ENCODE measurements at places on chromosomes 12 and 14.

DNA sequence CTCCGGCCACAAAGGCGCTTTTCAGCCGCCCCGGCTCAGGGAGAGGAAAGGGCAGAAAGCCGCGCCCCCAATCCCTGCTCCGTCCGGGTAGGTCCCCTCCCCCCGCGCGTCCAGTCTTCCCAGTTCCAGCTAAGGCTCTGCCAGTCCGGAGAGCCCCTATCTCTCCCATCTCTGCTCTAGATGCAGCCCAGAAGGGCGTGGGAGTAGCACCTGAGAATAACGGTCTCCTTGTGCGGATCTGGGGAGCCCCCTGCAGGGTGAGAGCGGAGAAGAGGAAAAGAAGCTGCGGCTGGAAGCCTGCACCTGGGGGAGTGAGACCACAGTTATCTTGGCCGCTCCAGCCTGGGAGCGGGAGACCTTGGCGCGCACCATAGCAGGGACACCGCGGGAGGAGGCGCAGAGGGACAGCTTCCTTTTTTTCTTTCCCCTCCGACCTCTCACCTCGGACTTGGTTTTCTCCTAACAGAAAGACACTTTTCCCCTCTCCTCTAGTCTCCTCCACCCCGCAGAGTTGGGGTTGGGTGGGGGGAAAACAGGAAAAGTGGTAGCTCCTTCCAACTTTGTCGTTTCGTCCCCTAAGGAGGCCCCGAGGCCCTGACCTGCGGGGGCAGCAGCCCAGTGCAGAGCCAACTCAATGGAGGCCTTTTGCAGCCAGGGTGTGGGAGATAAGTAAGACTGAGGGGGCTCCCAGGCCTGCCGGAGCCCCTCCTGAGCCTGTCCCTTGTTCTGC, 2.4 kb downstream of the DHH start:
- DNase-seq, result no peak

GRCh38 chr12:92210071-92210470, 64.4 kb upstream of the BTG1 start:
- no peak for DNase-seq

- no peak for DNase-seq
Measured at GRCh38 chr12:66288121-66288520, 14.2 kb upstream of the HELB start.

DNA sequence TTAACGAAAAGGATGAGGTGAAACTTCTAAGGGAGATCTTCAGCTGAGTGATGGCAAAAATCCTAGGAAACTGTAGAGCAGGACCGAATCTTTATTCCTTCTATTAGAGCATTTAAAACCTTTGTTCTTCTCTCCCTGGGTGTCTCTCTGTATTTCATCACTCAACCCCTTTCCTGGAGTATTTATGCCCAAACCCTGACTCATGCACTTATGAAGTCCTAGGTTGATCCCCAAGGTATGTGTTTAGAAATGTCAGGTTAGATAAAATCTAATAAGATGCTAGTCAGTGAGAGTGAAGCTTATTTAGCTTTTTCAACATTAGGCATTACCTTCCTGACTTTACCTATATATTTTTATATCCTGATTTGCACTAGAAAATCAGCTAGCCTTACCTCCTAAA, 239.8 kb upstream of the NPAS3 start:
- DNase-seq, result no peak

DNA sequence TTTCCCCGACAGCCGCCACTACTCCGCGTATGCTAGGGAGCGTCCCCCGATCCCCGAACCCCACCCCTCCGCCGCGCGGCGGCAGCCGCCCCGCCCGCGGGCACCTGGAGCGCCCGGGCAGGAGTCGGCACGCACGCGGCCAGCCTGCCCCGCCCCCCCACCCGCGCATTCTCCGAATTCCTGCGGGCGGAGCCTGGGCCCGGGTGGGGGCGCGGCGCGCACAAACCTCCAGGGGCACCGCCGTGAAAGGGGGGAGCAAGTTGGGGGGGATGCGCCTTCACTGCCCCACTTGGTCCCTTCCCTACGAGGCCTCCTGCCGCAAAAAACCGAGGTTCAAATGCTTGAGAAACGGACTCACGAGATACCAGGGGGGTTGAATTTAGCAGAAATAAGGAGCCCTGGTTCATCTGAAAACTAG, 1.7 kb downstream of the AJUBA start:
- no peak for DNase-seq

DNA sequence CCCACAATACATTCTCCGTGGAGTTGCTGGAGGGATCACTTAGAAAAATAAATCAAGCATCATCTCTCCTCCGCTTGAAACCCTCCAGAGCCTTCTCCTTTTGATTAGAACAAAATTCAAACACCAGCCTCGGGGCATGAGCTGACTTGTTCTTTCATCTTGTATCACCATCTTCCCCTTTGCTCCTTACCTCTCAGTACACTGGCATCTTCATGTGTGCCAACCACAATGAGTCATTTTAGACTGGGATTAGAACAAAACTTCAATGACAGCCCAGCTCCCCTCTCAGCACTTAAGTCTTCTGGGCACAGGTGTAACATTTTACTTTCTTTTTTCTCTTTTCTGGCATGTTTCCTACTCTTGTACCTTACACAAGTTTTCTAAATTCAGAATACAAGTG, 1159.2 kb upstream of the TMEM132C start:
- DNase-seq, result no peak

DNA sequence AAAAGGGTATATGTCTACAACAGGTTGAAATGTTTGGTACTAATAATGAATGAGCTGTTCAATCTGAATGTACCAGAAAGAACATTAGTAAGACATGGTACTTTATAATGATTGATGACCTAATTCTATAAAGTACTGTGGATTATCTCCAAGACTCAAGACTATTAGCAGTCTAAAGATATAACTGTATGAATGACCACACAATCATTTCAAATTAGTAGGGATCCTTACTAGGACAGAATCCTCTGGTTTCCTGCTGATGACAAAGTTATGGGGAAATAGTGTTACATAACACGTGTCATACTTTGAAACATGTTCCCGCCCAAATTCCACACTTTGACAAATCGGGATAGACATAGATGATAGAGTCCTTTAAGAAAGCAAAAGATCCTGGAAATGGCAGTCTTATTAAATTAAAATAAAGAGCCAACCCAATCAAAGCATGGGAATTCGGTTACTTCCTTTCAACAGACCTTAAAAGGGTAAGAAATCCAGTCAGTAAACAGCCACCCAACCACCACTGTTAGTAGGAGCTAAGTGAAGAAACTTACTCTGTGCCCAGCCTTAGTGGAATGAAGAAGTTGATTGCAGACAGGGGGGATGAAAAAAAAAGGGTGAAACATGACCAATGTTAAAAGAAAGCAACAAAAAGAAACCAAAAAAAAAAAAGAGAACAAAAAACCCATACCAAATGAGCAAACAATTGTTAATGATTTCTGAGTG, 2.8 kb downstream of the VPS29 start:
- no peak for DNase-seq
